AG04450 (cell line): ENCODE measurements at places on chromosomes 11 and 22.

GRCh38 chr11:17629113-17629512, 82.1 kb downstream of the OTOG start:
- no peak for DNase-seq

- DNase-seq, result no peak
Measured at GRCh38 chr22:47550524-47551430, 788.3 kb downstream of the TBC1D22A start.

DNA sequence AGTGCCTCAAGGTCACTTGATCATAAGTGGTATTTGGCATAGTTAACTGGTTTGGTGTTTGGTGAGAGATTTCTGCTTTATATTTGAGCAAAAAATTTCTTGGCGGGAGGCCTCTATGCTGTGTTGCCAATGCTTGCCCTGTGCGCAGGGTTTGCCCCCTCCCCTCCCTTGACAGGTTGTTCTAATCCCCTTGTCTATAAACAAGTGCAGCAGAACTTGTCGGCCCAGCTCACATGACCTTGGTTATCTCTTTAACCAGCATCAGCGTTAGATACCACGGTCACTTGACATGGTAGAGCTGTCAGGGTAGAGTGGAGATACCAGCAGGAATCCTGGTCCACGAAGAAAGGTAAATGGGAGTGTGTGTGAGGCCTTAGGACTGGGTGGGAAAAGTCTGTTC, 35.6 kb downstream of the MARK2 start:
- DNase-seq, result no peak

DNA sequence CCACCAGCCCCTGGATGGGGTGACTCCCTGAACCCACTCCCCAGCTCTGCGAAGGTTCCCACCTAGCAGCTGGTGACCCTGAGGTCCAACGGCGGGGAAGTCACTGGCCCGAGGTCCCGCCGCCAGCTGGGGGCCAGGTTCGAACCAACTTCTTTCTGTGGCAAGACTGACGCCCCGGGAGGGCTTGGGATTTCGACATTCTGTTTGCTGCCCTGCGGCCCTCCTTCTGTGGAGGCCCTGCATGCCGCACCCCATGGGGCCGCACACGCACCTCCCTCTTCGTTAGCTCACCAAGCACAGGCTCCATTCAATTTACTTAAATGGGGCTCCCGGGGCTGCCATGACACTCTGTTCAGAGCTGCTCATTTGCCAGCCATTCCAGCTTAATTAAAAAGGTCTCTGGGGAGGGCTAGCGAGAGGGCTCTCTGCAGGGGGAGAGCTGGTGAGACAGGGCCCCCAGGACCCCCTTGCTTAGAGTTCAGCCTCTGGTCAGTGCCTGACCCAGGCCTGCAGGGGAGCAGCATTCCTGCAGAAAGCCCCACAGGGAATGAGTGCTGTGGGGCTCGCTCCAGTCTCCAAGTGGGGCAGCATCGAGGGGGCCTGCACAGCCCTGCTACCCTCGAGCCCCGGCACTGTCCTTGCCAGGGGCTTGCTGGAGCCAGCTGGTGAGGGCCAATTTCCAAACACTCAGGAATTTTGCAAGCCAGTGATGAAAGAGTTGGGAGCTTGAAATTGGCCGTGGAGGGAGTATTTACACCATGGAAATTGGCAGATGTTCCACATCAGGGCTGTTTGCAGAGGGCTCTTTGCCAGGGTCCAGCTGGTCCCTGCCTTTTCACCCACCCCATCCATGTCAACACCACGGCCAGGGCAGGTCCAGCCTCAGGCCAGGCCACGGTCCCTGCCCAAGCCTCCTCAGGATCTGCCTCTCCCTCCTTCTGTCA, 80.8 kb downstream of the CACNA1I start:
- DNase-seq, result no peak

- DNase-seq, result peak; percentile 98
Measured at GRCh38 chr11:10366568-10367331, 61.9 kb downstream of the ADM start.

GRCh38 chr11:27395556-27396258, 32.7 kb upstream of the CCDC34 start:
- DNase-seq, result peak; percentile 41

DNA sequence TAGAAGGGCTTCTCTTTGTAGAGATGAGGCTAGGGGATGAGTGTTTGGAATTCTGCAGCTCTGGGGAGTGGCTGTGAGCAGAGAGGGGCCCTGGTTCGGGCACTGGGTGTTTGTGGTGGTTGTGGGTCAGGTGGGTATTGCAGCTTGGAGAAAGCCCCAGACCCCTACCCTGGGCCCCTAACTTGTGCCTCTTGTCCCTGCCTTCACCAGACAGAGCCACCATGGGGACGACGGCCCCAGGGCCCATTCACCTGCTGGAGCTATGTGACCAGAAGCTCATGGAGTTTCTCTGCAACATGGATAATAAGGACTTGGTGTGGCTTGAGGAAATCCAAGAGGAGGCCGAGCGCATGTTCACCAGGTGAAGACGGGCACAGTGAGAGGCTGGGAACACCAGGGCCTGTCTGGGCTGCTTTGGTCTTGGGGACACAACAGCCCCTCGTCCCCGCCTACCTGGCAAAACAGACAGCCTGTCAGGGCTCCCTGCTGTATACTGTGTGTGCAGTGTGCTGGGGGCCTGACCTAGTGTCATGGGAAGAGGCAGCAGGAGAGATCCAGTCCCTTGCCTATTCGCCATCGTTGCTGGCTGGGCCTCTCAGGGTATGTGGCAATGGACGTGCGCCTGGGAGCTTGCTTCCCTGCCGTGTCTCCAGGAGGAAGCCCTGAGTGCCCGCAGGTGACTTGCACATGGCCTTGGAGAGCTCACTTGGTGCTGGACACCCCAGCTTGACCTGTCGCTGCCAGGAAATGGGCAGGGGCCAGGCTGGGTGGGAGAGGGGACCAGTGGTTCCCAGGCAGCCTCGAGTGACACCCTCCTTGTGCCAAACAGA, 4.3 kb downstream of the INCENP start:
- DNase-seq, result no peak

GRCh38 chr11:72724851-72725723, 27.1 kb downstream of the ARAP1 start:
- DNase-seq, result peak; percentile 65

DNA sequence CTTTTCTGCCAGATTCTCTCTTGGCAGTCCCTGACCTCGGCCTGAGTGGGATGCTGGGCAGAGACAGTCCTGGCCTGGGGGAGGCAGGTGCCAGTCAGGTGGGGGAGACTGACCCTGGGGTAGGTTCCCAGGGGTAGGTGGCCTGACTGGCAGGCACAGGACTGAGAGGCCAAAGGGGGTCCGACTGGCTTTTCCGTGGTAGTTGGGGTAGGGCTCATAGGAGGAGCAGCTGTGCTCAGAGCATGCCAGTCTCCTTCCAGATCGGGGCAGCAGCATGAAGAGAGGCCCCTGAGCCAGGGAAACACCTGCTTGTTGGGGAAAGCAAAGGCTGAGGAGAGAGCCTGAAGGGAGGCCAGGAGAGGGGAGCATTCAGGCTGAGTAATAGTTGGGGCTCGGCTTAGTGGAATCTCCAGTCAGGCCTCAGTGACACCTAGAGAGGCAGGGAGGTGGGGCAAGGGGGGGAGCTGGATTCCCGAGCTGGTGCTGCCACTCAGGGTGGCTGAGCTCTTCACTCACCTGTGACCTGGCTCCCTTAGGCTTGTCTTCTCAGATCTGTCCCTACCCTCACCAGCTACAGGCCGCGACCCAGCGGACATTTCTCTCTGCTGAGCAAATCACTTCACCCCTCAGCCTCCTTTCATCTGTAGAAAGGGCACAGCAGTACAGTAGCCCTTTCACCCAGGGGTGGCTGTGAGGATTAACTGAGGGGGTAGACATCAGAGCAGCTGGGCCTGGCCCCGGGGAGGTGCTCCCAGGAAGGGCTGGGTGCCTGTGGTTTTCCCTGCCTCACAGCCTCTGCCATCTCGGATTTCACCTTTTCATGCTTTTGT, 26.2 kb downstream of the MCM5 start:
- no peak for DNase-seq

DNA sequence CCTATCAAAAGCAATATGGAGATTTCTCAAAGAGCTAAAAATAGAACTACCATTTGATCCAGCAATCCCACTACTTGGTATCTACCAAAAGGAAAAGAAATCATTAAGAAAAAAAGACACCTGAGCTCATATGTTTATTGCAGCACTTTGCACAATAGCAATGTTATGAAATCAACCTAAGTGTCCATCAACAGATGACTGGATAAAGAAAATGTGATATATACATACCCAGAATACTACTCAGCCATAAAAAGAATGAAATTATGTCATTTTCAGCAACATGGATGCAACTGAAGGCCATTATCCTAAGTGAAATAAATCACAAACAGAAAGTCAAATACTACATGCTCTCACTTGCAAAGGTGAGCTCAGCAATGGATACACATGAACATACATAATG, 1565.5 kb upstream of the RAG2 start:
- DNase-seq, result no peak

DNA sequence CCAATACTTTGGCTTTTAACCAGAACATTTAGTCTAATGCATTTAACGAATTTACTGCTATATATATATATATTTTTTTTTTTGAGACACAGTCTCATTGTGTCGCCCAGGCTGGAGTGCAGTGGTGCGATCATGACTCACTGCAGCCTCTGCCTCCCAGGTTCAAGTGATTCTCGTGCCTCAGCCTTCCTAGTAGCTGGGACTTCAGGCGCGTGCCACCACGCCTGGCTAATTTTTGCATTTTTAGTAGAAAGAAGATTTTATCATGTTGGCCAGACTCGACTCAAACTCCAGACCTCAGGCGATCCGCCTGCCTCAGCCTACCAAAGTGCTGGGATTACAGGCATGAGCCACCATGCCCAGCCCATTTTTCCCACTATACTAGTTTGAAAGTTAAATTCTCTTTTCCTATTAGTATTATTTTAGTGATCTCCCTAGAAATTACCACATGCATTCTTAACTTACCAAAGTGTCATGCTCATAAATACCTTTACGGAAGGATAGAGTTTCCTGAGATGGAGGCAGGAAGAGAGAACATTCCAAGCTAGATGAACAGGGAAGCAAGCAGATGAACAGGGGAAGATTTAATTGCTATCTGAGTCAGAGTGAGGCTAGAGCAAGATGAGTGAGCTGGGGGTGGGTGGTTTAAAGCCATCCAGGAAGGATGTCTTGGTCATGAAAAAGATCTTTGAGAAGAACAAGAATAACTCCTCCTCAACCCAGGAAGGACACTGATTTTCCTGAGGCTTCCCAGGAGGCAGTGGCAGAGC, 4.4 kb upstream of the PGAP2 start:
- DNase-seq, result peak; percentile 11

DNA sequence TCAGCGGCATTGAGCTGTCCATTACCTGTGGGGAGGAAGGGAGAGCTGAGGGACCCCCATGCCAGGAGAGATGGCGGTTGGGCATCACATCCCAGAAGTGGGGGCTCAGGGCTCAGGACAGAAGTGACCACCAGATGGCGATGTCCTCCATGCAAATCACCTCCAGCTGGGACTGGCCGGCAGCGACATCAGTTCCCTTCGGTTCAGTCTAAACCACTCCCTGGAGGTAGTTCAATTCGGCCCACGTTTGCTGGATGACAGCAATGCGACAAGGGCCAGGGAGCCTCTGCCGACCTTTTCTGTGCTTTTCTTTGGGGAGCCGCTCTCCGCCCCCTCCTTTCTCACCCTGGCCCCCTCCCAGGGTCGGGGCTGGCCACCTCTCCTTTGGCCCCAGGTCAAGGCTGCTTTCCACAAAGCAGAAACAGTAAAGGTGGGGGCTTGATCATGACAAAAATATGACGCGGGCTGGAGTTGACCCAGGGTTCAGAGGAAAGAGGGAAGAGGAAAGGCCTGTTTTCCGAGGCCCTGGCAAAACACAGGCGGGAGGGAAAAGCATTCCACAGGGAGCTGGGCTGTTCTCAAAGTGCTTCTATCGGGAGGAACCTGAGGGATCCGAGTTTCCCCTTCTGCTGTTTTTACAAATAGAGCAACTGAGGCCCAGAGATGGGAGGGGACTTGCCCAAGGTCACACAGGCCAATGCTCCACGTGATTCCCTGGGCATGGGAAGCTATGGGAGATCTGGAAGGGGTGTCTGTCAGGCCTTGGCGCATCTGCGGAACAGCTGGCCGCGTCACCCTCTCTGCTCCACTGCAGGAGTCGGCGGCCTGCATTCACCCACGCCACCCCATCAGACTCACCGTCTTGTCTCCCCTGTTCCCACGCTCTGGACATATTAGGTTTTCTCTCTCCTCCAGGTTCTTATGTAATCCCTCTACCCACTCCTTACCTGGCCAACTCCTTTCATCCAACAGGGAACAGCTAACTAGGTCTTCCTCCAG, 54.7 kb downstream of the FBXO7 start:
- peak; percentile 77 for DNase-seq

DNA sequence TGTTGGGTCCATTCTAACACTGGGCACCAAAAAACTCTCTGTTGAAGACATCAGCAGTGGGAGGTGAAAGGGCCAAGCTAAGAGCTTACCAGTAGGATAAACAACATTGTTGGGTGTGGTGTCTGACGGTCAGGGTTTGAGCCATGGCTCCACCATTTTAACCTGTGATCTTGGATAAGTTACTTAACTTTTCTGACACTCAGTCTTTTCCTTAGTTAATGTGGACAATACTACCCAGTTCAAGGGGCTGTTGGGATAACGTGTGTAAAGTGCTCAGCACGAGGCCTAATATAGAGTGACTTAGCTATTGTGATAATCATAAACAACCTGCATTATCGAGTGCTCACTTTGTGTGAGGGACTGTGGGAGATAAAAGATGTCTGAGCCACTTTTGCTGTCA, 6.1 kb downstream of the UCP3 start:
- no peak for DNase-seq

- no peak for DNase-seq
Measured at GRCh38 chr11:96279018-96279895, 63.7 kb downstream of the MAML2 start.

- peak; percentile 13 for DNase-seq
Measured at GRCh38 chr11:70270877-70271648, 573 bp downstream of the PPFIA1 start.

DNA sequence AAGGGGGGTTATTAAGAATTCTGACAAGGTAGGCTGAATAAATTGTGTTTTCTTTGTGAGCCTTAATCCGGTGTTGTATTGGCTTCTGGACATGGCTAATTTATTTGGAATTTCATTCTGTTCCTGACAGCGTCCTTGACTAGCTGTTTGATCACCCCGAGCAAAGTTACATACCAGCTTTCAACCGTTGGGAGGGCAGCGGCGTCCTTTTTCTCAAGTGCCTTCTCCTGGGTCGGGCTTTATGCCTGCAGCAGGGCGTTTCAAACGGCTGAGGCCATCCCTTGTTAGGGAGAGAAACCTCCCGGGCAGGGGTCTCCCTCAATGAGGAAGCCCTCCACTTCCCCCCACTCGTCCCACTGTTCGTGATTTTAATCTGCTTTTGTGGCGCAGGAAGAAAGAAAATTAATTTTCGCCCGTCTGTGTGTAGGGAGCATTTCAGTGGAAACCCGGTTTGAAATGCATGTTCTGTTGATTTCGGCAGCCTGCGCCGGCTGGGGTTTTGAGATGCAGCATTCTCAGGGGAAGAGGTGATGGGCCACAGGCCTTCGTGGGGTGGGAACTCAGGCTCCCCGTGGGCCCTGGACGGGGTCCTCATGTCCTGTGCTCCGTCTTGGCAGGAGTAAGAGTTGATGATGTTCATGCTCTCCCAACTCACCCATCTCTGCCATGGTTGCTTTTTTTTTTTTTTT, 2.9 kb upstream of the SMIM38 start:
- no peak for DNase-seq

- DNase-seq, result no peak
Measured at GRCh38 chr22:20524004-20524481, 16.6 kb downstream of the MED15 start.
